Activated naive CD4-positive, alpha-beta T cell treated with anti-CD3 and anti-CD28 coated beads, Interleukin-2, amount 50 U/mL, for 72 hours (primary cell): ENCODE measurements at places on chromosomes 5 and 9. TPM values are rescaled to one million over a fixed set of nuclear protein-coding genes. Genes with fewer than 3 reads are reported as not detected.

The IRF1 gene
- total RNA-seq, result 107 TPM

GRCh38 chr5:78203815-78204214 is 90.7 kb downstream of the AP3B1 start:
- DNase-seq, result no peak

The ACSL6 gene
- 1.8 TPM for total RNA-seq

- DNase-seq, result no peak
Measured at GRCh38 chr9:32533816-32534215, 7.8 kb upstream of the RIGI start.

DNA sequence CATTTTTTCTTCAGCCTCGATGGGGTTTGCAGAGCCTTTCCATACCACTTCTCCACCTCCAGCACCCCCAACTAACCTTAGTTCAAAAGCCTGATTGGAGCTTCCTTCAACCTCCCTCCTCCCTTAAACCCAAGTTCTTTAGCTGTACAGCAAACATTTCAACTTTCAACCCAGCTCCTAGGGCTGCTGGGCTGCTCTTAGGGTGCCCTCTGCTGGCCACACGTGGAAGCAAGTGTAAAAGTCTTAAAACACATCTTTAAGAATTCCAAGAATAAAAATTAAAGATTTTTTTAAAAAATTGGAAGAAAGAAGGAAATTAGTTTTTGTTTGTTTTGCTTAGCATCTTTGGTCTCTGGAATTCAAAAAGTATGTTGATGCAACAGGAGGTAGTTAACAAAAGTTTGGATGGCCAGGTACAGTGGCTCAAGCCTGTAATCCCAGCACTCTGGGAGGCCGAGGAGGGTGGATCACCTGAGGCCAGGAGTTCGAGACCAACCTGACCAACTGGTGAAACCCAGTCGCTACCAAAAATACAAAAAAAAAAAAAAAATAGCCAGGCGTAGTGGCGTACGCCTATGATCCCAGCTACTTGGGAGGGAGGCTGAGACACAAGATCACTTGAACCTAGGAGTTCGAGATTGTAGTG is 15.5 kb upstream of the HSD17B3 start:
- DNase-seq, result peak; percentile 27

The CDC25C gene
- total RNA-seq, result 30.5 TPM

The KIAA1958 gene
- total RNA-seq, result 16.8 TPM

The RNF183 gene
- total RNA-seq, result 0.29 TPM

GRCh38 chr9:134594078-134594941 is 47.3 kb upstream of the COL5A1 start:
- no peak for DNase-seq

The SH3PXD2B gene
- 0.09 TPM for total RNA-seq

DNA sequence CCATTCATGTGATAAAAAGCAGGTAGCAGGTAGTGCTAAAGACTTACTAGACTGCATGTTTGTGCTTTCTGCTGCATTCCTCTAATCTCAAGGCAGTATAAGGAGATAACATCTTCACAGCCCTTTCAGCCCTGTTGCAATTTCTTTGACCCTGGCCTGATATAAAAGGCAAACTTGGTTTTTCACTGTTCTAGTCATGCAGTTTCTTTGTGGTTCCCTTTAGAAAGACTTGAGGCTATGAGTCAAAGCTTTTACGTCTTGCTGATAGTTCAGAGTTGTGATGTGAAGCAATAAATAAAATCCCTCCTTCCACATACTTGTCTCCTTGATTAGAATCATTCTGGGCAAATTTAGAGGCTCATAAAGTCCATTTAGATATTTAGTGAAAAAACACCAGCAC is 88.6 kb upstream of the CDKN2B start:
- DNase-seq, result no peak

GRCh38 chr9:127295005-127295404 is 30.4 kb downstream of the GARNL3 start:
- no peak for DNase-seq

GRCh38 chr5:158565017-158565789 is 534.5 kb downstream of the EBF1 start:
- no peak for DNase-seq

DNA sequence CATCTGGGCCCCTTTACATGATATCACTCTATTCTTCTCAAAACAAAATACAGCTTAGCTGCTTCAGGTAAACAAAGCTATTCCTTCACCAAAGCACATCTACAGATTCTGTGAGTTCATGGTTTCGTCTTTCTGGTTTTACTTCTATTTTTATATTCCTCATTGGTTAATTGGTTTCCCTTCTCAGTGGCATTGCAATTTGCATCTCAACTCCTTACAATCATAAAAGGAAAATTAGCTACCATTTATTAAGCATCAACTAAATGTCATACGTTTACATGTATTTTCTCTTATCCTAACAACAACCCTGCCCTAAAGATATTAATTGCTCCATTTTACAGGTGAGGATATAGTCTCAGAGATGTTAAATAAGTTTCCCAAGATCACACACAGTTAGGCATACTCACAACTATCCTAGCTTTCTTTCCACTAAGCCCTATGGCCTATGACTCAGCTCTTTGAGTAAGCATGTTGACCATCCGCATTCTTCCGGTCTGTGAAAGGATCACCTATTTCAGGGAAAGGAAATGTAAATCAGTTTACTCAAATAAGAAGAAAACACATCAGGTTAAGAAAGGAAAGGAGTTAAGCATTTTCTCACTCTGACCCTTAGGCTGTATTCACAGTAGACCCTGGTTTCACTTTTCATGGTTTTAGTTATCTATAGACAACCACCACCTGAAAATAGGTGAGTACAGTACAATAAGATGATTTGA is 146.1 kb downstream of the CAAP1 start:
- no peak for DNase-seq

The BTNL8 gene
- not detected for total RNA-seq

The SNCAIP gene
- total RNA-seq, result not detected

The DNM1 gene
- 1.6 TPM for total RNA-seq

The MELK gene
- 57.1 TPM for total RNA-seq

GRCh38 chr5:59143926-59144333 is 561.1 kb downstream of the RAB3C start:
- no peak for DNase-seq

DNA sequence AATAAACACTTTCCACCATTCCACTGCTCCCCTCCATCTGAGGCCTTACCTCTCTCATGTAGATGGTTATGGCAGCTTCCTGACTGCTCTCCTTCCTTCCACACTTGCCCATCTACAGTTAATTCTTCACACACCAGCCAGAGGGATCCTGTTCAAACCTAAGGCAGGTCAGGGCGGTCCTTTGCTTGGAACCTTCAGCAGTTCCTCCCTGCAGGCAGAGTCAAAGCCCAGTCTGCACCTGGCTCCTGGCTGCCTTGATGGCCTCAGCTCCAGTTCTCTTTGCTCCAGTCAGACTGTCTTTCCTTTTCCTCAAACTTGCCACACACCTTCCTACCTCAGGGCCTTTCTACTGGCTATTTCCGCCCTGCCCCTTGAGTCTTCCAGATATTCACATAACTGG is 30.2 kb upstream of the NR3C1 start:
- no peak for DNase-seq

The PLEKHG4B gene
- total RNA-seq, result not detected
